ENCODE measurements at places on chromosomes 13 and 19.

DNA sequence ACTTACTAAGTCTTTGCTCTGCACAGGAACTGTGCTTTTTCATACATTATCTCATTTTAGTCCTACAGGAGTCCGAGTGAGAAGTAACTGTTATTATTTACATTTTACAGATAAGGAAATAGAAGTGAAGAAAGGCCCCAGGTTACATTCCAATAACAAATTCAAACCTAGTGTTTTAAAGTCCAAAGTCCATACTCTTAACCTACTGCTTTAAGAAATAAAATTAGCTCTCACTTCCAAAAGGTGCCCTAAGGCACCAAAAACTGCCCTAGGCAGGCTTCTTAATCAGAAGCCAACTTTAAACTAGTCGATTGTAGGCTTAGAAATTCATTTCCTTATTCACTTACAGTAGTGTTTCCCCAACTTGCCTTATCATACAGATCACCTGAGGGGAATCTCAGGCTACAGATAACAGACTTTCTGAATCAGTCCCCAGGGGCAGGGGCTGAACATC lies 555.9 kb downstream of the DIAPH3 start:
- no peak for DNase-seq

DNA sequence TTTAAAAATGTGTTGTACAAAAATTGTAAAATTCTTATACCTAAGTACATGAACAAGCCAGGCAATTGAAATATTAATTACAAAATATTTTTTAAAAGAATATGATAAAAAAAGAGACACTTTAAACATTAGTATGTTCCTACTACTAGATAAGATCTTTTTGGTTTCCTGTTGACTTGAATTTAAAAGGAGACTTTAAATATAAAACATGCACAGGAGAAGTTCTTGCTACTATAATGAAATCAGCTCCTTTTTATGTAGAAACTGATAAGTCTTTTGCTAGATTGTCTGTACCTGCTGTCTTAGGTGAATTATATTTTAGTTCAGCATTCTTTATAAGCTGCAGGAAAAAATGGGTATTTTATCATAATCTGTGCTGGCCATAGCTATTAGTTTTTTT lies 140.2 kb downstream of the TNFSF13B start:
- no peak for DNase-seq

DNA sequence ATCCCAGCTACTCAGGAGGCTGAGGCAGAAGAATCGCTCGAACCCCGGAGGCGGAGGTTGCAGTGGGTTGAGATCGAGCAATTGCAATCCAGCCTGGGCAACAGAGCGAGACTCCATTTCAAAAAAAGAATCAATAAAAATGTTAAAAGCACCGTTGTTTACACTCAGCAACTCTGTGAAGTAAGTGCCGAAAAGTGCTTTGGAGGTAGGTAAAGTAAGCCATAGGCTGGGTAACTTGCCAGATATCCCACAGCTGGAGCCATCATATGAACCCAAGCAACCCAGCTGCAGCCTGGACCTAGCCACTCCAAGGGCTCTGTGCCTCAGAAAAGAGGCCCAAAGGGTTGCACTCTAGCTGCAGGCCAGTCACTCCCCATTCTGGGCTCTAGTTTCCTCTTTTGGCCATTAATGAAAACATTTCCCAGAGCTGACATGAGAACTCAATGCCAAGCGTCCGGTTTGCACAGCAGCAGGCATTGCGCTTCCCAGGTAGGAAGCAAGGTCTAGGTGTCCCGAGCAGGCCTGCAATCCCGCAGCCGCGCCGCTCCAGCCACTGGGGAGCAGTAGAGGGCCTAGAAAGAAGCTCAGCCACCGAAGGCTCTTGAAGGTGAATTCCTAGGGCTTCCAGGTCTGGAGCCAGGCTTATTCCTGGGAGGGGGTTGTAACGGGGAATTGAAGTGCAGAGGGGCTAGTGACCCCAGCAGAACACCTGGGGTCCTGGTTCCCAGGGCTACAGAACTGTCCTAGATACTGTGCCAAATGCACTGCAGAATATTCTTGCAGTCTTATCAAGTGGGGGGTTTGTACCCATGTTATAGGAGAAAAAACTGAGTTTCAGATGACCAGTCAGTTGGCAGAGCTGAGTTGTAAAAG lies 4.1 kb upstream of the CD79A start:
- DNase-seq = no peak

DNA sequence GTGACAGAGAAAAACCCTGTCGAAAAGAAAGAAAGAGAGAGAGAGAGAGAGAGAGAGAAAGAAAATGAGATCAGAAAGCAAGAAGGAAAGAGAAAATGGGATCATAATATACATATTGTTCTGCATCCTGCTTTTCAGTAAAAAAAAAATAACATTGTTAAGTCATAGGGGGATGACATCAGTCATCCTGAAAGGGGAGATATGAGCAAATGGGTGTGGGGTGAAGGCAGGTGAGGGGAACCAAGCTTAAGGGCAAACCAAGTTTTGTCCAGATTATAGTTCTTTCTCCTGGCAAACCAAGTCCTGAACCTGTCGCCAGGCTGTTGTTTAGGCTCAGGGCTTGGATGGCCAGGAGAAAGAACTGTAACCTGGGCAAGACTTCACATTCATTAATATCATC lies 92.6 kb upstream of the TMTC4 start:
- DNase-seq = no peak

- no peak for DNase-seq
Observed at GRCh38 chr13:47705185-47705584, 295.9 kb downstream of the SUCLA2 start.

GRCh38 chr19:45876411-45877197 lies 9.3 kb downstream of the IRF2BP1 start:
- DNase-seq = no peak

DNA sequence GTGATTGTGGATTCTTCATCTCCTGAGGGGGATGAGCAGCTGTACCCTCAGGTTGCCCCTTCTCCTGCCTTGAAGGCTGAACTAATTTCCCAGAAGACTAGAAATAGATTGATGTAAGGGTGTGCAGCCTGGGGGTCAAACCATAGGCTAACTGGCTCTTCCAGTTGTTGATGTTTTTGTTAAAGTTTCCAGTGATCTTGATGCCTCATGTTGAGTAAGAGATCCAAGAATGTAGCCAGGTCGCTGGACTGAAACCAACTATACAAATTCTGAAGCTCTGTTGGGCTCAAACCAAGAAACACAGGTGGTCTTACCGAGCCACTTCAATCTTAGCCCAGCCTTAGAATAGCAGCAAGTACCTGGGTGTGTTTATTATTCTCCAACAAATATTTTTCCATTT lies 391.8 kb downstream of the KLF5 start:
- no peak for DNase-seq

- no peak for DNase-seq
Observed at GRCh38 chr19:17183858-17184321, 31.3 kb upstream of the USE1 start.

- DNase-seq = no peak
Observed at GRCh38 chr13:30362869-30363268, 55.5 kb upstream of the KATNAL1 start.

GRCh38 chr19:46624958-46625661 lies at the start of gene PTGIR:
Gene PTGIR, minus strand, starts transcription at chr19:46625089. Its CDS starts 864 bp downstream, at chr19:46624225.
- no peak for DNase-seq

- no peak for DNase-seq
Observed at GRCh38 chr19:46639358-46640182, 3.6 kb upstream of the GNG8 start.

- DNase-seq = no peak
Observed at GRCh38 chr19:17654993-17655392, 33.2 kb downstream of the UNC13A start.

- DNase-seq = no peak
Observed at GRCh38 chr13:100382785-100383184, 205.8 kb downstream of the GGACT start.

DNA sequence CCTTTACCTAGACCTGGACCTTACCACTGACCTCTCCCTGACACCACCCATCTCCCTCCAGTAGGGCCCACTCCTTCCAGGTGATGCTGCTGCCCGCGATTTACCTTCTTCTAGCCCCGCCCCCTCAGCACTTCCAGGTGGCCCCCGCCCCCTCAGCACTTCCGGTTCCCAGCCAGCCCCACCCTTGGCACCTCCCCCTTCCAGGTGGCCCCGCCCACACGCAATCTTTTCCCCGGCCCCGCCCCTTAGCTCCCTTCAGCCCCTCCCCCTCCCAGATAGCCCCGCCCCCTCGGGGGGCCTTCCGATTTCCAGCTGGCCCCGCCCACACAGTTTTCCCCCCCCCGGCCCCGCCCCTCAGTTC lies 586 bp downstream of the LIG1 start:
- peak; percentile 80 for DNase-seq

DNA sequence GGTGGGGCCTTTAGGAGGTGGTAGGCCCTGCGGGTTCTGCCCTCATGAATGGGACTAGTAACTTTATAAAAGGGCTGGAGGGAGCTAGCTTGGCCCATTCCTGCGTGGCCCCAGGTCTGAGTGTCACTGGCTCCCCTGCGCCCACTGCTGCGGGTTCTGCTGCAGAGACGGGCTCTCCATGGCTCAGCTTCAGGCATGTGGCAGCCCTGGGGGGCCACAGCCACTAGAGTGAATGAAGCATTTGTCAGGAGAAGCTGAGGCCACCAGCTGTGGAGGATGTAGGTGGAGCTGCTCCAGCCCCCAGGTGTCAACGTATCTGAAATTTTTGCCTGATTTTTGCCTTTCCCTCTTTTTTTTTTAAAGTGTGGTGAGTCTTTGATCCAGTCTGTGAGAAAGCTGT lies 119.1 kb downstream of the SOX1 start:
- no peak for DNase-seq

- no peak for DNase-seq
Observed at GRCh38 chr13:44927968-44928367, 61.3 kb downstream of the NUFIP1 start.

- DNase-seq = no peak
Observed at GRCh38 chr19:30077851-30078355, 135.9 kb downstream of the URI1 start.

- DNase-seq = peak; percentile 87
Observed at GRCh38 chr13:45417790-45418534, at the start of gene SLC25A30. Gene SLC25A30, minus strand, starts transcription at chr13:45418373. Its CDS starts 6,948 bp downstream, at chr13:45411425.

GRCh38 chr13:101415358-101416174 lies 742 bp downstream of the NALCN start:
- DNase-seq = no peak

DNA sequence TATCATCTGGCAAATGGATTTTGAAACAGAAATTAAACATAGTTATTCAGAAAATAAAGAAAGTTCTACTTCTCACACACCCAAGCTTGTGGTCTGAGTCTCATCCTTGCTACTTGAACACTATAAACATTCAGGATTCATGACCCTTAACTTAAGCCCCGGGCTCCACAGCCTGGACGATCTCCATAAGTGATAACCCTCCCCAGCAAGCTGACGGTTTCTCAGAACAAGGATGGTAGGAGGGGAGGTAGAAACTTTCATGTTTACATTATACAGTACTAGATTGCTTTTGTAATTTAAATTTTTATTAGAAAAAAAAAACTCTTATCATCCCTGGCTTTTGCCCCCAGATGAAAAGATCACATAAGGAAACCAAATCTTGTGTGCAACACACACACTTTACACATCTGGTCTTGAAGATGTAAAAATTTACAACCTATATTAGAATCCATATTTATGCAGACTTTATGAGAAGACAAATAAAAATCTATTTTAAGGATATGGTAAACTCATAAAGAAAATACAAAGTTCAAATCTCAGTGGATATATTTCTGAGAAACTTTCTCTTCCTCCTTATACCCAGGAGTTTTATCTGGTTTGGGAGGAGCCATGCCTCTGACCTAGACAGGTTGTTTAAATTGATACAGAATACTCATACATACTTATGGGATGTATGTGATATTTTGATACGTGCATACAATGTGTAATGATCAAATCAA lies 20.0 kb upstream of the ATP12A start:
- DNase-seq = no peak

DNA sequence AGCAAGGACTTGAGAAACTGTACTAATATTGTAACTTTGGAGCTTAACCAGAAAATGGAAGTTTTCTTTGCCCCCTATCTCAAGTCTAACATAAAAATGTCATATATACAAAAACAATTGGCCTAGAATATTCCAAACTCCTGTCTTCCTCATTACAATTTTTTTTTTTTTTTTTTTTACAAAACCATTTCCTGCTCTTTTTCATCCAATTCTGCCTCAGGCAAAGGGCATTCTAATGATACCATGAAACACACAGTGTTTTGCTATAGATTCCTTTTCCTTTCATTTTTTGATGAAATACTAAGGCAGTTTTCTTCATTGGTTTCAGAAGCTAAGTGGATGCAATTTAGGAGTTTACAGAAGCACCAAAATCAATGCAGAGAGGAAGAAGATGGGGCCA lies 119.7 kb downstream of the LHFPL6 start:
- no peak for DNase-seq

- DNase-seq = no peak
Observed at GRCh38 chr19:27962264-27962663, 1250.7 kb downstream of the UQCRFS1 start.

DNA sequence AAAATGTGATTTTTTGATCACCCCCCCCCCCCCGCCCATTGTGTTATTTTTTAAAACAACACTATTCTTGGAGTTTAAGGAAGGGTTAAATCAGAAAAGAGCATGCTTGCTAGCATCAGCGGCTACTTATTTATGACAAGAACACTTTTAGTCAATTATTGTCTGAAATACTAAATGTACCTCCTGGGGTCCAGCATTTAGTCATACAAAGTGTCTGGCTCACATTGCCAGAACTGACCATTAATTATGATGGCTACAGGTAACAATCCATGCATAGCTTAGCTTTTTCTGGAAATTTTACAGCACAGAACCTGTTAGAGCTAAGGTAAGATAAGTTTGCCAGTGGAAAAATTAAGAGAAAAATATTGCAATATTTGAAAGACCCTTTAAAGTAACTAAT lies 90.1 kb downstream of the PCDH9 start:
- DNase-seq = no peak

DNA sequence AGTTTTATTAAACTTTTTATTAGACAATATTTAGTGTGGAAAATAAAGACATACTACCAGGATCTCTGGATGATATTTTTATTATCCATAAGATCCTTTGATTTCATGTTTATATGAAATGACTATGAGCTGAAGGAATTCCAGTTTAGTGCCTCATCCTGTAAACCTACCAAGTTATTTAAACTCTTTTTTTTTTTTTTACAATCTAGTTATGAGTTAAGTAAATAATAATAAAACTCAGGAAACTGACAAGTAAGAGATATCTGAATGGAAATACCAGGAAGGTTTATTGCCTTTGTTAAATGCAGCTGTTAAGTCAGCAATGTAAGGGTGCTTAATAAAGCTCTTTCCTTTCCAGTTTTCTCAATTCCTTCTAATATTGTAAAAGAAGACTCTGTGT lies 53.9 kb downstream of the RXFP2 start:
- no peak for DNase-seq

DNA sequence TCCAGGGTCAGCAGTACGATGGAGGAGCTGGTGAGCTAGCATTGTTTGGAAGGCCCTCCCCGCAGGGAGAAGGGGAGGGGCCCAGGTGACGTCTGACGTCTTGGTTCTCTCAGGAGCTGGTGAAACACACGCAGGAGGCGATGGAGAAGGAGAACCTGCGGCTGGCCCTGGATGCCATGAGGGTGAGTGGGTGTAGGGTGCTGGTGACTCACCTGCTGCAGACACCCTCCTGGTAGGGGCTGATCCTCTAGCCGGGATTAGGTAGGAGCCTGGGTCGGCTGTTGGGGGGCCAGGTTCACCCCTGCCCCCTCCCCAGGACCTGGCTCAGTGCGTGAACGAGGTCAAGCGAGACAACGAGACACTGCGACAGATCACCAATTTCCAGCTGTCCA lies 55.8 kb downstream of the VAV1 start:
- no peak for DNase-seq

- DNase-seq = no peak
Observed at GRCh38 chr13:29883941-29884518, 33.6 kb upstream of the UBL3 start.
